Stimulated activated CD4-positive, alpha-beta T cell treated with anti-CD3 and anti-CD28 coated beads, Interleukin-2, amount 100 ng/mL, for 4 hours (primary cell): ENCODE measurements at places on chromosomes 6 and 20.

DNA sequence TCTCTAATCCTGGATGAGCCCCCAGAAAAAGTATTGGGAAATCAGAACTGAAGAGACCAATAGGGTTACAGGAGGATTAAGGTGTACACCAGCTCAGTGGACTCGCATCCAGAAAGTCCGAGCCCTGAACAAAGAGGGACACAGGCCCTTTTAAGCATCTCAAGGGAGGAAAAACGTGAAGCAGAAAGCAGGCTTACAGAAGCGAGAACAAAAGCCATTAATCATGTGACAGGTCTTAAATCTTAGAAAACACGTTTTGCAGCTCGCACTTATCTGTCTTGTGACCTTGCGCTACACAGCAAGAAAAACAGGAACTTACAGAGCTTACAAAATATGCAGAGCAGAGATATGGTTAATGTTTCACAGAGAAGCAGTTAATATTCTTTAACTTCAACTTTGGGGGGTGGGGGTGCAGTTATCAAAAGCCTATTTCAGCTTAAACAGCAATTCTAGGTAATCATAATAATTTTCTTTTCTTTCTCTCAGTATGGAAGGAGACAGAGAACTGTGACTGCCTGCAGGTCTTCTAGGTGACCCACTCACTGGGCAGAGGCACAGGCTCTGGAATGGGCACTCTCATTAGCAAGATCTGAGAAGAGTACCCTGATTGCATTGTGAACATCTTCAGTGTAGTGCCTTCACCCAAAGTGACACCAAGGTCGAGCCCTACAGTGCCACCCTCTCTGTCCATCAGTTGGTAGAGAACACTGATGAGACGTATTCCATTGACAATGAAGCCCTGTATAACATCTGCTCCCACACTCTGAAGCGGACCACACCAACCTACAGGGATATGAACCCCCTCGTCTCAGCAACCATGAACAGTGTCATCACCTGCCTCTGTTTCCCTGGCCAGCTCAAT is 65.0 kb upstream of the MOCS1 start:
- DNase-seq = no peak

- no peak for DNase-seq
Observed at GRCh38 chr6:122789182-122790027, at the start of gene SMPDL3A. SMPDL3A (plus strand) TSS chr6:122789258; CDS start chr6:122789347, 89 bp downstream.

DNA sequence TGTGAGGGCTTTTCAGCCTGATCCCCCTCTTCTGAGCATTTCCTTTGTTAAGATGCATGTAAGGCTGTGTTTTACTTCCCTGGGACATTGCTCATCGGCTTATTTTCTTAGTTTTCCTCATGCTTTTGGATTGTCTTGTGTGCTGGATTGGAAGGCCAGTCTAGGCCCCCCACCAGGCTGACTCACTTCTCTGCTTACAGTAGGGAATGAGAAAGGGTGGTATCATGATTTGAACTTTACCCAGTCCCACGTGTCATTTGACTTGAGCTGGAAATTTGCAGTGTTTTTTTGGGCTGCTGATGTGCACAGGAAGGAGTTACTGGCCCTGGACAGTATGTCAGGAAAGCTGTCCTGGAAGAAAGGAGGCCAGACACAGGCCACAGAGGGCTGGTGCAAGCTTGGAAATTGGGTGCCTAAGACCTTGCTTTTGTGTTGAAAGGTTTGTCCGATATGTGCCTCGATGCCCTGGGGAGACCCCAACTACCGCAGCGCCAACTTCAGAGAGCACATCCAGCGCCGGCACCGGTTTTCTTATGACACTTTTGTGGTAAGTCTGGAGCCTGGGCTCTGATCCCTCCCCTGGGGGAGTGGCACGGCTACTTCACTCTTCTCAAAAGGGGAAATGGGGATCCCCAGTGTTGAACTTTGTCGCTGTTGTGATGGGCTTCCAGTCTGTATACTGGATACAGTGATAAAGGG is 12.8 kb downstream of the RNF114 start:
- DNase-seq = no peak

DNA sequence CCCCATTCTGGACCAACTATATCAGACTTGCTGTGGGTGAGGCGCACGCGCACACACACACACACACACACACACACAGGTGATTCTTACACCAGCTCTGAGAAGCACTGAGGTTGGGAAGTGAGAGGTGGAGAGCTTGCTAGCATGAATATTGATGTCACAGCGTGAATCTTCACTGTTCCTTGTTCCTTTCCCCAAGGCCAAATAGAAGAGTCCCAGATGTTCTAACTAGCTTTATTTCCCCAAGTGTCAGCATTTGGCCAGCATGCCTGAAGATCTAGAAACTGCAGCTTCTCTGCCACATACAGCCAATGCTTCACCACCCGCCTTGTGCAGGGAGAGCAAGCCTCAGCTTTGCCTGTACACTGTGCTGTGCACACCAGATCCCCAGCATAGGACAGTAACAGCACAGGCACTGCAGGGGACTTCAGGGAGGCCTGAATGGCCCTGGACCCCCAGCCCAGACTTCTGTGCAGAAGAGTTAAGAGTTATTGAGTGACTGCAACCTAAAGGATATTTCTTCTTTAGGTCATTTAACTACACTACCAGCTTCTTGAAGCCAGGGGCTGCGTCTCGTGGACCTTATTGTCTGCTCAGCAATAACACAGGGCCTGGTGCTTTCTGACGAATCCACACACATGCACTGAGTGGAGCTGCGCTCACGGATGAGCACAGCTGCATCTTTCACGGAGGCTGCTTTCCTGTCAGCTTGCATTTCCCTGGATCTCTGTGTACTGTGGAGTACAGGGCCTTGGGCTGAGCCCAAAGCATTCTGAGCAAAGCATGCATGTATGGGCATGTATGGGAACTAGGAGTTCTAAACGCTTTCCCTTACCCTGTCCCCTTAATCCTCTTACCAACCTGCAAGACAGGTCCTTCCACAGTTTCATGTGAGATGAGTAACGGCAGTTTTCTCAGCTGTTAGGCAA is 13.9 kb upstream of the CD93 start:
- no peak for DNase-seq

- DNase-seq = no peak
Observed at GRCh38 chr20:35956616-35957015, 2.3 kb upstream of the SCAND1 start.

GRCh38 chr6:147226163-147226724 is 22.0 kb downstream of the STXBP5 start:
- DNase-seq = no peak

- DNase-seq = no peak
Observed at GRCh38 chr6:118740372-118740771, 89.0 kb upstream of the CEP85L start.

DNA sequence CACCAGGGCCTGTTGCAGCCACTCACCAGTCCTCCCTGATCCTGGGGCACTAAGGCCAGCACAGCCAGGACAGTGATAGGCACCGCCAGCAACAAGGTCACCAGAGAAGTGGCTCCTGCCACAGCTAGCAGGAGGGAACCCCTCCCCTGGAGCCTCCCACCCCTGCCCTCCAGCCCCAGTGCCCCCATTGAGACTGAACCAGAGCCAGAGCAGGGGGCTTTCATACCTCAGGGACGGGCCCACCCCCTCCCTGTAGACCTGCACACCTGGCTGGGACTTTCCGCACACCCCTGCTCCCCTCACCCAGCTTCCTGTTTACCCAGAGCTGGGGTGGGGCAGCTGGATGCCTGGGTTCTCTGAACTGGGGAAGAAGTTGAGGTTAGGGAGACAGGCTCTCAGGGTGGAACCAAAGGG is at the start of gene LTB:
TSS of gene LTB (minus strand) at position 195 of the 414 bp plus-strand sequence. CDS start at position 188, 7 bp downstream.
- peak; percentile 55 for DNase-seq

- no peak for DNase-seq
Observed at GRCh38 chr20:36865076-36865860, 10.7 kb upstream of the TLDC2 start.

DNA sequence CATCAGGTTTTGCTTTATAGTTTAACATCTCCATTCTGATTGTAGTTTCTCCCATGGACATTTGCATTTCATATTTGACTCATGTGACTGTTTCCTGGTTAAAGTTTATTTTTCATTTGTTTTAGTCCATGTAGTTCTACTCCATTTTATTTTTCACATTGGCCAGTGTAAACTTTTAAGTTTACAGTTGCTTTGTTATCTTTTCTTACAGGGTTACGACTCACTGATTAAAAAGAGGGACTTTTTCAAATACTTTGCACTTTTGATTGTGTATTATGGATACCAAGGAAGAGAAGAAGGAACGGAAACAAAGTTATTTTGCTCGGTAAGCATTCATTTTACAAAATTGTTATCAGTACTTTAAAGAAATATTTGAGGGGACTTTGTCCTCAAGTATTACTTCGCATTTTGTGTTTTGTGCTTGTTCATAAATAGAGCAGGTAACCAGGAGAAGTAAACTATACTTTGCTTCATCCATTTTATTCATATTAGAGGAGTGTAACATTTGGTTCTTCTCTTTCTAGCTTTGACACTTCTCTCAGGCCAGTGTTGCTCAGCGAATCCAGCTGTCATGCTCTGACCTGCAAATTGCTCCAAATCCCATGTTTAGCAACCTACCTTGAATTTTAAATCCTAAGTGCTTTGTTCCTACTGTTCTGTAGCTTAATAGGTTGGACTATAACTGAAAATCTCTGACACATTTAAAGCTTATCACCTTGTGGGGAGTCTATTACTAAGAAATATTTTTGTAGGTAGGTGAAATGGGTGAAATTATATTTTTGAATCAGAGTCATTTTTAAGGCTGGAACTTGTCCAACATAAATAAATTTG is 24.5 kb downstream of the NCOA7 start:
- DNase-seq = no peak

- DNase-seq = no peak
Observed at GRCh38 chr6:140275725-140276124, 901.3 kb upstream of the CITED2 start.
